ENCODE measurements at places on chromosomes 5 and 9.

GRCh38 chr9:34408173-34408572 lies 31.5 kb upstream of the MYORG start:
- no peak for DNase-seq

- no peak for DNase-seq
Observed at GRCh38 chr5:39197556-39197955, 21.8 kb downstream of the FYB1 start.

GRCh38 chr5:172779691-172780341 lies 8.8 kb upstream of the DUSP1 start:
- DNase-seq, result no peak

GRCh38 chr5:96245140-96246091 lies 187.6 kb downstream of the PCSK1 start:
- DNase-seq, result no peak

GRCh38 chr9:94144394-94144793 lies 60.1 kb downstream of the PTPDC1 start:
- DNase-seq, result no peak

DNA sequence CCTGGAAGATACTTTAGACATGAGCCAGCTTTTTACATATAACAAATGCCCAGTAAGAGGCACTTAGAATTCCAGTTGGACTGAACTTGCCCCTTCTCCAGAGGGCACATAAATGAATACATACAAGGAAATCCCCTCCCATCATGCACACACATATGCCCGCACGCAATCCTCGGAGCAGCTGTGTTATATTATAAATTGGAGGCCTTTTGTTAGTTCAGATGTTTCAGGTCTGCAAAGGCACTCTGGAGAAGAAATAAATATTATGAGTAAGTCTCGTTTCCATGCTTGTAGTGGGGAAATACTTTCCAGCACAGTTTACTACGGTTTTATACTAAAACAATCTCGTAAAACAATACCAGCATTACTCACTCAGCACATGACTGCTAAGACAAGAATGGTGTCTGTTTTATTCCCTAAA lies 17.6 kb upstream of the MUSK start:
- DNase-seq, result no peak

- DNase-seq, result no peak
Observed at GRCh38 chr5:133048993-133049725, 2.7 kb upstream of the HSPA4 start.

GRCh38 chr5:135890867-135891266 lies 4.8 kb downstream of the IL9 start:
- DNase-seq, result no peak

DNA sequence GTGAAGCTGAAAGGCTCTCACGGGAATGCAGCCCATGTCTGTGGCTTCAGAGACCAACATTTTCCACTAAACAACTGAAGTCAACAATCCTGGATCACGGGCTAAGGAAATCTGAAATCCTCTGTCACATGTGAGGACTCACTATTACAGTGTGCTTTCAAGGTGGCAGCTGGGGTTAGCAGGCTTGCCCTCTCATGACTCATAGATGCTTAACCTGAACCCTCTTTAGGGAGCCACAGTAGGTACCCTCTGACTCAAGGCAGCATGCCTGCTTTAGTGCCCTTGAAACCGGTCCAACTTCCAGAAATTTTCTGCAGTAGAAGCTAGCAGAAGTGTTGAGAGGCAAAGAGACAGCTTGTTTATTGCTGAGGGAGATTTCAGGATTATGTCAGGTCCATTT lies 232.5 kb downstream of the GABRB2 start:
- DNase-seq, result no peak

All from stimulated activated CD8-positive, alpha-beta memory T cell treated with anti-CD3 and anti-CD28 coated beads, Interleukin-7, amount 100 ng/mL, for 1 hour (primary cell).